Vagina (tissue), 2 donors: ENCODE measurements at places on chromosomes 7 and 10. TPM values are rescaled to one million over a fixed set of nuclear protein-coding genes. Genes with fewer than 3 reads are reported as not detected.

GRCh38 chr10:32226624-32227023 lies 120.3 kb downstream of the EPC1 start:
- no peak for DNase-seq
- H3K27me3 ChIP-seq: no peaks in the 10 kb centered on the region
- H3K4me1 ChIP-seq: no peaks in the 10 kb centered on the region
- H3K4me3 ChIP-seq: no peak overlapping the region
- H3K36me3 ChIP-seq: no peaks in the 10 kb centered on the region

Gene PTER
- total RNA-seq: 7.4 TPM

Gene GPER1
- total RNA-seq: 8.3 TPM

- H3K36me3 ChIP-seq: no peaks in the 10 kb centered on the region
- H3K27me3 ChIP-seq: no peaks in the 10 kb centered on the region
- no peak for DNase-seq
- no peak overlapping the region for H3K4me3 ChIP-seq
- H3K27ac ChIP-seq: no peak overlapping the region
Measured at GRCh38 chr10:107847620-107848019, 683.1 kb upstream of the SORCS1 start.

GRCh38 chr10:97128039-97128492 lies 57.7 kb downstream of the SLIT1 start:
- no peaks in the 10 kb centered on the region for H3K27me3 ChIP-seq
- H3K27ac ChIP-seq: no peak overlapping the region
- DNase-seq: no peak
- H3K4me3 ChIP-seq: no peak overlapping the region
- no peaks in the 10 kb centered on the region for H3K4me1 ChIP-seq

DNA sequence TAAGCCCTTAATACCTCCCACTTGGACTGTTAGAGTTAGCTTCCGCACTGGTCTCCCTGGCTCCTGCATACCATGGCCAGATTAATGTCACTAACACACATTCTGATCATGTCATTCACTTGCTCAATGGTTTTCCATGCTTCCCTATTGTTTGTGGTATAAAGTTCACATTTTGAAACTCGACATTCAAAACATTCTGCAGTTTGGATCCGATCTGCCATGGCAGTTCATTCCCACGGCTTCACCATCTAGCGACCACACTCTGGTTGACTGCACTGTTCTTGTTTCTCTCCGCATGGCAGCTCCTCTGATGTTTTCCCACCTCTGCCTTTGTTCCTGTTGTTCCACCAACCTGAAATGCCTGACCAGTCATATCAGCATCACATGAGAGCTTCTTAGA lies 87.4 kb upstream of the WAC start:
- H3K4me1 ChIP-seq: no peaks in the 10 kb centered on the region
- no peak overlapping the region for H3K27ac ChIP-seq
- no peak overlapping the region for H3K4me3 ChIP-seq
- DNase-seq: no peak
- no peaks in the 10 kb centered on the region for H3K27me3 ChIP-seq

Gene RAB18
- total RNA-seq: 34.9 TPM

GRCh38 chr10:70834441-70835151 lies 18.8 kb downstream of the SGPL1 start:
- H3K4me3 ChIP-seq: no peak overlapping the region
- no peaks in the 10 kb centered on the region for H3K36me3 ChIP-seq
- no peaks in the 10 kb centered on the region for H3K27me3 ChIP-seq
- H3K4me1 ChIP-seq: peaks cover 10% of the 10 kb centered on the region
- DNase-seq: no peak

GRCh38 chr10:78333362-78334143 lies 299.9 kb downstream of the RPS24 start:
- peak; percentile 69 for DNase-seq
- no peaks in the 10 kb centered on the region for H3K27me3 ChIP-seq
- H3K36me3 ChIP-seq: no peaks in the 10 kb centered on the region
- H3K27ac ChIP-seq: no peak overlapping the region

DNA sequence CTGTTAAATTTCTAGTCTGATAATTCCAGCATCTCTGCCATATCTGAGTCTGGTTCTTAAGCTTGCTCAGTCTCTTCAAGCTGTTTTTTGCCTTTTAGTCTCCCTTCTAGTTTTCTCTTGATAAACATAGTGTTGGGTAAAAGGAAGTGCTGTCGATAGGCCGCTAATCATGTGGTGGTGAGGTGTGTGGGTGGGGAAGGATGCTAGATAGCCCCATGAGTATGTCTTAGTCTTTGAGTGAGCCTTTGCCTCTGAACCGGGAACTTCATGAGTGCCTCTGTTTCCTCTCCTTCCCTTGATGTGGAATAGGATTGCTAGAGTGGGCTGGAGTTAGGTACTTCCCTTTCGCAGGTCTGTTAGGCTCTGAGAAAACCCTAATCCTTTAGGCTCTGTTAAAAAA lies 441.8 kb downstream of the INHBA start:
- H3K4me3 ChIP-seq: no peak overlapping the region
- no peaks in the 10 kb centered on the region for H3K36me3 ChIP-seq
- no peaks in the 10 kb centered on the region for H3K4me1 ChIP-seq
- no peak overlapping the region for H3K27ac ChIP-seq
- DNase-seq: no peak

DNA sequence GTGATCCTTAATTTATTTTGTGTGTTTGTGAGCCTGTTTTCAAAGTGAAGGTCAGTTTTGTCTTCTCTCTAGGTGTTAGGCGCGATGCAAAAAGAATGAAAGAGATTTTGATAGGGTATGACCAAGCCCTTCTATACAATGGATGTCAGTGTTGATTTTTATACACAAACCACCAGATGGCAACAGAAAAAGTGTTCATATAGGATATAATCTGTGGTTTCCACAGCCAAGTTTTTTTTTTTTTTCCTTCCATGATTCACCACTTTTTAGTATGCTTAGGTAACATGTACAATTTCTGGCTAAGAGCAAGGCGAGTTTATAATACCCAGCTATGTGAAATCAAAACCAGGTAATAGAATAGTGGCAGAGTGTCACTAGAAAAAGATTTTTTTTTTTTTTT lies 8.1 kb downstream of the SDK1 start:
- H3K27me3 ChIP-seq: no peaks in the 10 kb centered on the region
- no peak overlapping the region for H3K27ac ChIP-seq
- H3K36me3 ChIP-seq: no peaks in the 10 kb centered on the region
- H3K4me1 ChIP-seq: no peaks in the 10 kb centered on the region

GRCh38 chr10:76202777-76203176 lies 771.4 kb downstream of the LRMDA start:
- H3K4me3 ChIP-seq: no peak overlapping the region
- DNase-seq: no peak
- no peaks in the 10 kb centered on the region for H3K4me1 ChIP-seq
- H3K27ac ChIP-seq: no peak overlapping the region
- H3K36me3 ChIP-seq: no peaks in the 10 kb centered on the region

- H3K36me3 ChIP-seq: no peaks in the 10 kb centered on the region
- H3K27ac ChIP-seq: no peak overlapping the region
- no peak overlapping the region for H3K4me3 ChIP-seq
- H3K27me3 ChIP-seq: no peaks in the 10 kb centered on the region
- H3K4me1 ChIP-seq: peaks cover 3% of the 10 kb centered on the region
Measured at GRCh38 chr7:22992874-22993840, 20.8 kb downstream of the HYCC1 start.

Gene CNTNAP2
- 2.2 TPM for total RNA-seq

Gene MRPS33
- total RNA-seq: 5.9 TPM

GRCh38 chr7:102991540-102992214 lies 78.9 kb downstream of the LRRC17 start:
- no peak overlapping the region for H3K4me3 ChIP-seq
- no peak for DNase-seq
- no peaks in the 10 kb centered on the region for H3K36me3 ChIP-seq
- H3K4me1 ChIP-seq: peaks cover 24% of the 10 kb centered on the region

DNA sequence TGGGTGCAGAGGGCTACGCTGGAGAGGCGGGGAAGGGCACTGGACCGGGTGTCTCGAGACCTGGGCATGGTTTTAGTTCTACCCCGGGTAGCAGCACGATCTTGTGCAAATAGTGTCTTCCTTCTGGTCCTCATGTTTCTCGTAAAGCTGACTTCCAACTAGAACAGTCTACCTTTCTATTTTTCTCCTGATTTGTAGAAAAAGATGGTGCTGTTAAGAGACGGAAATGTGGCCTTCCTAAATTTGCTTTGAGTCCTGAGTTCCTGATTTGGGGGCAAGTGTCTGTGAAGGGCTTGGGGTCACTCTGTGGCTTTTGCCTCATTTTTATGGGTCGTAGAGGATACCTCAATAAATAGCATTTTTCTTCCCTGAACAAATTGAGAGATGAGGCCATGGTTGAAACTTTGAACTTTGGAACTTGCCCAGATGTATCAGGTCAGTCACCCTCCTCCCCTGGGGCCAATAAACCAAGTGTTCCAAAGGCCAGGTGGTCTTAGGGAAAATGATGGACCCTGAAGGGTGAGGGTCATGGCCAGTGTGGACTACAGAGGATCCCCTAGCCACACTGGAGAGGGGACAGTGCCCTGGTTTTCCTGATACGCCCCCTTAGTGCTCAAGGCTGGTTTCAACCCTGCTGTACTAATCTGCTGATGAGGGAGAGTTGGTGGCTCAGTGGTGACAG lies 45.2 kb downstream of the GRK5 start:
- H3K4me1 ChIP-seq: peaks cover 74% of the 10 kb centered on the region
- DNase-seq: no peak
- H3K27me3 ChIP-seq: no peaks in the 10 kb centered on the region
- no peak overlapping the region for H3K4me3 ChIP-seq

- H3K4me1 ChIP-seq: no peaks in the 10 kb centered on the region
- H3K36me3 ChIP-seq: no peaks in the 10 kb centered on the region
- H3K4me3 ChIP-seq: no peak overlapping the region
- no peaks in the 10 kb centered on the region for H3K27me3 ChIP-seq
- H3K27ac ChIP-seq: no peak overlapping the region
Measured at GRCh38 chr7:52897288-52897687, 138.1 kb upstream of the POM121L12 start.

DNA sequence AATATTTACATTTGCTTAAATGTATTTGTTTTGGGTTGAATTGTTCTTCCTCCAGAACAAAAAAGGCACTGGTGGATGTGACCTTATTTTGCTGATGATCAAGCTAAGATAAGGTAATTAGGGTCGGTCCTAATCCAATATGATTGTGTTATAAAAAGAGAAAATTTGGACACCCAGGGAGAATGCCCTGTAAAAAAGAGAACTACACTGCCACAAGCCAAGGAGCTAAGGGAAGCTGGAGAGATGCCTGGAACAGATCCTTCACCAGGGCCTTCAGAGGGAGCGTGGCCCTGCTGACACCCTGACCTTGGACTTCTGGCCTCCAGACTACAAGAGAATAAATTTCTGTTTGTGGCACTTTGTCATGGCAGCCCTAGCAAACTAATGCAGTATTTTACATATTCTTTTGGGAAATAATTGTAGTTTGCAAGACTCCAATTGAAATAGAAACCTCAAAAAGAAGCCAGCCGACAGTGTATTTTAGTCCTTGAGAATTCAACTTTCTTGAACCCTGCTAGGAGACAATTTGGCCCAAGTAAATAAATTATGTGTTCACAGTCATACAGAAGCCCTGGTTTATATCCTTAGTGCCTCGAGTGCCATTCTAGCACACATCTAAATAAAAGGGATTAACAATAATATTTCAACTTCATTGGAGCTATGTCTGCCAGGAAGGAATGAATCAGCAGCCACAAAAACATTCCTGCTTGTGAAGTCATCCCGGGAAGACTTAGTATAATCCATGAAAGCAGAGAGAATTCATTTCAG lies 164.6 kb downstream of the PKD1L1 start:
- H3K4me3 ChIP-seq: no peak overlapping the region
- no peaks in the 10 kb centered on the region for H3K27me3 ChIP-seq
- H3K4me1 ChIP-seq: peaks cover 40% of the 10 kb centered on the region

Gene LIPN
- not detected for total RNA-seq

- H3K27ac ChIP-seq: no peak overlapping the region
- no peak for DNase-seq
- no peak overlapping the region for H3K4me3 ChIP-seq
- peaks cover 1% of the 10 kb centered on the region for H3K4me1 ChIP-seq
Measured at GRCh38 chr10:2207246-2207922, 470.1 kb upstream of the ADARB2 start.

Gene FAM25C
- total RNA-seq: not detected

- no peak for DNase-seq
- no peaks in the 10 kb centered on the region for H3K4me1 ChIP-seq
- no peaks in the 10 kb centered on the region for H3K27me3 ChIP-seq
- H3K36me3 ChIP-seq: no peaks in the 10 kb centered on the region
- H3K27ac ChIP-seq: no peak overlapping the region
Measured at GRCh38 chr10:35758076-35758475, 116.0 kb upstream of the FZD8 start.

GRCh38 chr7:149181450-149181790 lies 13.9 kb upstream of the ZNF282 start:
- H3K4me3 ChIP-seq: no peak overlapping the region
- no peaks in the 10 kb centered on the region for H3K36me3 ChIP-seq
- no peak overlapping the region for H3K27ac ChIP-seq
- no peak for DNase-seq
- peaks cover 8% of the 10 kb centered on the region for H3K4me1 ChIP-seq

Gene KIF11
- 3.4 TPM for total RNA-seq

DNA sequence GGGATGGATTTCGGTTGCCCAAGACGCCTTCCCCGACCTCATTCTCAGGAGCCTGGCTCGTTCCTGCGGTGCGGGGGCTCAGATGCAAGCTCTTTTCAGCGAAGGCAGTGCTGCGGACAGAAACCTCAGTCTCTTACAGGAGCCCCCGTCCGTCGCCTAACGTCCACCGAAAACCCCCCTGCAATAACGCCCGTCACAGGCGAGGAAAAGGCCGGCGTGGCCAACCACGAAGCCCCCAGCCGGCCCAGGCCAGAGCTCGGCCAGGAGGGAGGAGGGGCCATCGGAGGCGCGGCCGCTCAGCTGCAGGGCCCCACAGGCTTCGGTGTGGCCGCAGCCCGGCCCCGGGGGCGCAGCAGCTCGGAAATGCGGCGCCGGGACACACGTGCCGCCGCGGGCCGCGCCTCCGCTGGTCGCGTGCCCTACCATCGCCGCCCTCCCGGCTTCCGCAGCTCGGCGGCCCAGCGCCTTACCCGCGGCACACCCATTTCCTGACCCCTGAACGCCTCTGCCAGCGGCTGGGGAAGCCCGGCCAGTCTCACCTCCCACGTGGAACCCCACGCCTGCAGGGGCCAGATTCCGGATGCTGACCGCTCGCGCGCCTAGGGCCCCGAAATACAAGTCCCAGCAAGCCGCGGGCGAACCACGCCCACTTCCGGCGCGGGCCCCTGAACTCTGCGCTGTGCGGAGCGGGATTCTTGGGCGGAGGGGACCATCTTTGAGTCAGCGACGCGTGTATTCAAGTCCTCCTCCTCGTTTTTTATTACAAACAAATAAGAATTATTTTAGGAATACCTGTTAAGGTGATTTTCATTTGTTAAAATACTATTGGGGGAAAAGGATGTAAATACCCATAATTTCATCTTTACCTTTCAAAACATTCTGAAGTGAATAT lies at the start of gene ZNF239:
TSS of gene ZNF239 (minus strand) at position 616 of the 892 bp plus-strand sequence. CDS start 16,537 bp downstream, outside the sequence.
- H3K4me3 ChIP-seq: peak within 1 kb of the TSS; percentile 60
- H3K27ac ChIP-seq: peak within 1 kb of the TSS; percentile 61
- H3K4me1 ChIP-seq: peaks cover 11% of the 10 kb centered on the region

GRCh38 chr10:125451319-125451718 lies 231.6 kb downstream of the TEX36 start:
- H3K27me3 ChIP-seq: no peaks in the 10 kb centered on the region
- no peak overlapping the region for H3K4me3 ChIP-seq
- no peaks in the 10 kb centered on the region for H3K4me1 ChIP-seq
- H3K27ac ChIP-seq: no peak overlapping the region
- no peaks in the 10 kb centered on the region for H3K36me3 ChIP-seq
